ENCODE measurements at places on chromosomes 3 and 15.

DNA sequence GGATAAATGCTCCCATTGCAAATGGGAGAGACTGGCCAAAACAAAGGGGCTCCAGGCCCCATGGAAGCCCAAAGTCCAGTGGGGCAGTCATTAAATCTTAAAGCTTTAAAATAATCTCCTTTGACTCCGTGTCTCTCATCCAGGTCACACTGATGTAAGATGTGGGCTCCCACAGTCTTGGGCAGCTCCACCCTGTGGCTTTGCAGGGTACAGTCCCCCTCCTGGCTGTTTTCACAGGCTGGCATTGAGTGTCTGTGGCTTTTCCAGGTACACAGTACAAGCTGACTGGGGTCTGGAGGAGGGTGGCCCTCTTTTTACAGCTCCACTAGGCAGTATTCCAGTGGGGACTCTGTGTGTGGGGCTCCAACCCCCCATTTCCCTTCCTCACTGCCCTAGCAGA lies 45.9 kb downstream of the NIPA2 start:
- no peak for DNase-seq

- no peak for DNase-seq
Observed at GRCh38 chr3:144866476-144866875, 894.9 kb downstream of the DIPK2A start.

- DNase-seq, result no peak
Observed at GRCh38 chr3:80445641-80446040, 677.8 kb upstream of the ROBO1 start.

GRCh38 chr15:46768287-46768686 lies 949.0 kb upstream of the SEMA6D start:
- no peak for DNase-seq

- DNase-seq, result no peak
Observed at GRCh38 chr3:197293605-197294237, 4.7 kb downstream of the DLG1 start.

- DNase-seq, result no peak
Observed at GRCh38 chr15:49494842-49495241, 71.8 kb downstream of the FGF7 start.

GRCh38 chr15:88748651-88749050 lies 54.6 kb upstream of the ACAN start:
- DNase-seq, result no peak

GRCh38 chr3:171776411-171776810 lies 33.9 kb downstream of the PLD1 start:
- no peak for DNase-seq

- DNase-seq, result no peak
Observed at GRCh38 chr15:38972831-38973230, 408.2 kb upstream of the RASGRP1 start.

- DNase-seq, result no peak
Observed at GRCh38 chr3:20935791-20936190, 749.8 kb upstream of the SGO1 start.

- DNase-seq, result no peak
Observed at GRCh38 chr3:31999907-32000439, 18.4 kb downstream of the ZNF860 start.

DNA sequence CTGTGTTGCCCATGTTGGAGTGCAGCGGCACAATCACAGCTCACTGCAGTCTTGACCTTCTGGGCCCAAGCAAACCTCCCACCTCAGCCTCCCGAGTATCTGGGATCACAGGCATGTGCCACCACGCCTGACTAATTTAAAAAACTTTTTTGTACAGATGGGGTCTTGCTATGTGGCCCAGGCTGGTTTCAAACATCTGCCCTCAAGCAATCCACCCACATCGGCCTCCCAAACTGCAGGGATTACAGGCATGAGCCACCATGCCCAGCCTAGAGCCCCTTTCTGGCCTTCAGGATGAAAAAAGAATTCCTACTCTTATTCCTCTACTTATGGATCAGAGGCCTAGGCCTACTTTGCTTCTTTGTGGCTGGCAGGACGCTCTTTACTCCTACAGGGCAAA lies 39.6 kb downstream of the CHAC1 start:
- no peak for DNase-seq

GRCh38 chr15:68256675-68257450 lies 20.7 kb upstream of the FEM1B start:
- peak; percentile 19 for DNase-seq

- no peak for DNase-seq
Observed at GRCh38 chr3:62587579-62588031, 214.3 kb upstream of the FEZF2 start.

GRCh38 chr3:67518236-67518635 lies 136.2 kb downstream of the SUCLG2 start:
- DNase-seq, result no peak

GRCh38 chr3:152385761-152386160 lies 117.0 kb downstream of the MBNL1 start:
- DNase-seq, result no peak

- no peak for DNase-seq
Observed at GRCh38 chr15:56095406-56095805, 102.0 kb upstream of the NEDD4 start.

DNA sequence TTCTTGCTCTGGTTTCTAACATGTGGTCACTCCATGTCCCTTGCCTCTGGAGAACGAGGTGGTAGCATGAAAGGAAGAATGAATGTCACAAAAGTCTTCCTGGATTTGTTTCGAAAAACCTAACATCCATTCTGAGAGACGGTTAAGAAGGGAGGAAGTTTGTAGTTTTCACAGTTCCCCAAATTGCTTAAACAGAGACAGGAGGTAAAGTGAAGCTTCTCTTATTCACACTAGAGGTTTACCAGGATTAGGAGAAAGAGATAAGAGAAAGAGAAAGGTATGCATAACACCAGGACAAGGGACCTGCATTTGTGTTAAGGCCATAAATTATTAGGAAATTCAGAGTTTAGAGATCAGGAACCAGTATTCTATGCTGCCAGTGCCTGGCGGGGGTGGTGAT lies 228.1 kb downstream of the CPNE4 start:
- no peak for DNase-seq

GRCh38 chr3:127949446-127950055 lies 34.5 kb downstream of the KBTBD12 start:
- no peak for DNase-seq

GRCh38 chr15:63243776-63244175 lies 33.6 kb upstream of the APH1B start:
- DNase-seq, result no peak

DNA sequence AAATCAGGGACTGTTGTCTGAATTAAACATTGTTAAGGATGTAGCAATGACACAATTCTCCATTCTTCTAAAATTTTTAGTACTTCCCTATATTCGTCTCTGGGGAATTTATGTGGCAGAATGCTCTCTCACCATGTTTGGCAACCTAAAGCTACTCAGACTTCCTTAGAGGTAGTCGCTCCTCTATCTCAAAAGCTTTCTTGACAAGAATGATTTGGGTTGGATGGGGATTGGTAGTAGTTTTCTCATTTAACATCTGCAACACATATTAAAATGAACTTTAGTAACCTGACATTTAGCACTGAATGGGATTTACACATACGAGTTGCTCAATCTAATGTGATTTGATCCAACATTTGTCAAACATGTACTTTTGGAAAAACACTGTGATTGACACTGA lies 233.3 kb downstream of the RBMS3 start:
- DNase-seq, result no peak

- DNase-seq, result no peak
Observed at GRCh38 chr3:179710079-179710478, 57.2 kb downstream of the USP13 start.

- no peak for DNase-seq
Observed at GRCh38 chr3:47715928-47716327, 65.8 kb downstream of the SMARCC1 start.

GRCh38 chr3:172044833-172045585 lies 5.6 kb downstream of the FNDC3B start:
- DNase-seq, result no peak

DNA sequence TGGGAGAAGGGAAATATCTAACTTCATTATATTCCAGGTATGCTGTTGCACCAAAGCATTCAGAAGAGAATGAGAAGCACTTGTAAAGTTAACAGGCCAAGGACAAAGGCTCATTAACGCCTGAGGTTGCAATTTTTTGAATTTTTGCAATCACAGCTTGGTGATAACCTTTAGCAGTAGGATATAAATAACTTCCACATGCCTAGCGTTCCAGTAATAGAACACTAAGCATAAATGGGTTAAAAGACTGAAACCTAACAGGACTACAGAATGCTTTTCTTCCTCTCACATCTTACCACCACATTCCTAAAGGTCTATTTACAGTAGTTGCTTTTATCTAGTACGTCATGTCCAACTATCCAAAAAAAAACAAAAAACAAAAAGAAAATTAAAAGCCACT lies 57.4 kb upstream of the IMPG2 start:
- DNase-seq, result no peak

DNA sequence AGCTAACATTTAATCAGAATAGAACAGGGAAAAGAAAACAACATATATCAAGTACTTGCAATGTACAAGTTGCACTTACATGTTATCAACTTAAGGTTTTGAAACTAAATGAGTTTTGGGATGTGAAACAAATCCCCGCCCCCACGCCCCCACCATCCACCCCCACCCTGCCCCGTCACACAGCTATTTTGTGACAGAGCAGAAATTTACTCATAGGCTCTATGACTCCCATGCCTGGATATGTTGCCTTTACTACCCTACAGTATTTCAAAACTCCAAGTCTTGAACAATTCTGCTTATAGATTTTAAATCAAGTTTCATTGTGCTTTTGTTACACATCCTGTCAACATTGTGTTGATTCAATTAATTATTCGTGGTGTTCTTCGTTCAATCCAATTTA lies 18.1 kb upstream of the IL1RAP start:
- no peak for DNase-seq

GRCh38 chr15:85649372-85649771 lies 145.4 kb downstream of the KLHL25 start:
- DNase-seq, result no peak

DNA sequence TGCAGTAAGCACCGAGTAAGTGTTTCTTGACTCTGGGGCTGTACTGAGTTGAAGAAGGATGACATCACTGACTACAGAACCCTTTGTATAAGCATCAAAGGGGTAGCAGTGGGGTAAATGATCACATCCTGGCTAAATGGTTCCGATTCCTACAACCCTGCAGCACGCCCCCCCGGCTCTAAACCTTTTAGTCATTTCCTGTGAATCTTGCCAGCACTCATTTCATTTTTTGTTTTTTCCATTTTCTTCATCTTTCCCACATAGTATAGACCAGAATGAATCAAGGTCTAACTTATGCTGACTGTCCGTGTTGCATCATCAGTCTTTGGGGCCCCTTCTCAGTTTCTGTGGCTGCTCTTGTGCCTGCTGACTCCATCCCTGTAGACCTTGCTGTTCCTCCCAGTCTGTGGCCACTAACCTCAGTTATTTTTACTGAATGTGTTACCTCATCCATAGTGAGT lies 383.1 kb upstream of the TPRG1 start:
- peak; percentile 55 for DNase-seq

GRCh38 chr3:28972921-28973320 lies 307.9 kb upstream of the RBMS3 start:
- DNase-seq, result no peak

DNA sequence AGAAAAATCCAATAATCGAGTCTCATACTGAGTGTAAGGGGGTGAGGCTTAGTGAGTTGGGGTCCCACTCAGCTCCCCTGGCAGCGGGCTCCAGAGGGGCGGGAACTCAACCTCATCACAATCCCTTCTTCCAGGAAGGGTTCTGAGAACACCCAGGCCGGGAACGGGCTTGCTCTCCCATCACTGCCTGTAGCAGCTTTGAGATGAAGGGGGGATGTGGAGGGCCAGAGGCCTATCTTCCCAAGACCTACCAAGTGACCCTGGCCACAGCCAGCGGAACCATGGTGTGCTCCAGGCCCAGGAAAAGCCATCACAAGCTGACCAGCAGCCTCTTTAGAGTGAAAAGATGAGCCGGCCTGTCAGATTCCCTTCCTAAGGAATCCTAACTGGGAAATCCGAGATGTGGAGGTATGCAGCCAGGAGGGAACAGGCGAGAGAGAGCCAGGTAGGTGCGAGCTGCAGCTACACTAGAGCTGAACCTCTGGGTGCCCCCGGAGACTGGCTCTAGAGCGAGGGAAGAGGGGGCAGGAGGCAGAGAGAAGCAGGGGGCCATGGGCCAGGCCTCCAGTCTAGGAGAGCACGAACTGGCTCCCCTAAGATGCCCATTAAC lies 18.5 kb downstream of the GRAMD2A start:
- DNase-seq, result no peak

DNA sequence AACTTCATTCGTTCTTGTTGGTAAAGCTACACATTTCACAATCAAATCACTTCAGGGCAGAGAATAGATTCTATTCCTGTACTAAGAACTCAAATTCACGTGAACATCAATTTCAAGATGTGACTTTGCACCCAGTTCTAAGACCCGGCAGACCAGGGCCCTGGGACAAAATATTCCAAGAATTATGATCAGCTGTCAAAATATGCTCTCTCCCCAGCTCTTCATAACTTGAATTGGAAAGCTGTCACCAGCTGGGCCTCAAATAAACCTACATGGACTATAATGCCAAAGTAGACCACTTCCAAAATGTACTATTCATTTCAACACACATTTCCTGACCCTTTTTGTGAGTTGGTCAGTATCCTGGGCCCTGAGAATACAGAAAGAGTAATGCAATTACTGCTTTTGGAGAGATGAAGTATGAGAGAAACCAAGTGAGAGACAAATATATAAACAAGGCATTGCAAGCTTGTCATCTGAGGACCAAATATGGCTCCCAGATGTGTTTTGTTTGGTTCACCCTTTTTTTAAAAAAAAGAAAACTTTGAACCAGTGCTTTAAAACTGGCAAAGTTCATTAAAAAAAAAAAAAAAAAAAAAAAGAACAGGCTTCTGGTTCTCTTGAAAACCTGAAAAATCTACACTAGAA lies 14.9 kb downstream of the MAGI1 start:
- DNase-seq, result no peak

DNA sequence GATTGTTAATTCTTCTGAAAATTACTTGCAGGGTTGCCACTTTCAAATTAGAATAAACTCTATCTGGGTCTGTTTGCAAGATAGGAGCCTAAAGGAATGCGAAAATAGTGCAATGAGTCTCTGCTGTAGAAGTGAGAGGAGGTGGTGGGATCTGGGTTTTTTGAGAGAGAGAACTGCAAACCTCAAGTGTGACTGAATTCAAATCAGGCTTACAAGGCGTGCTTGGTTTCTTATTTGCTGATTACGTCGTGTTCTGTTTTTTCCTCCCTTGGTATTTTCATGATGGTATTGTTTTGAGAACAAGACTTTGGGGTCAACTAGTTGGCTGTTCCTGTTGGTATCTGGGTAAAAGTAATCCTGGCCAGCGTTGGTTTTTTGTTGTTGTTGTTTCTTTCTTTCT lies 490.9 kb upstream of the CFAP20DC start:
- DNase-seq, result no peak

DNA sequence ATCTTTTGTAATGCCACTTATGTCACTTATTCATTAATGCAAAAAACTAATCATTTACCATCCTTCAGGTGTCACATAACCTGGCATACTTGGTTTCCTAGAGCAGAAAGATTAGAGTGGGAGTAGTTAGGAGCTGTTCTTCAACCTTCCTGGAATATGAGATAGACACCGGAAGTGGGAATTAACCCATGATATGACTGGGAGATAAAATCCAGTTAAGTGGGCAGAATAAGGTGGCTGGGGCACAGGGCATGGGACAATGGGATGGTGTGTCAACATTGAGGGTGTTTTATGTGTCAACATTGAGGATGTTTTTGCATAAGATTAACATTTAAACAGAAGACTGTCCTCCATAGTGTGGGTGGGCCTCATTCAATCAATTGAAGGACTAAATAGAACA lies 94.3 kb upstream of the CBLB start:
- DNase-seq, result no peak
